ENCODE measurements at places on chromosomes 16 and 17. TPM values are rescaled to one million over a fixed set of nuclear protein-coding genes. Genes with fewer than 3 reads are reported as not detected.

SOST gene
- total RNA-seq, result not detected

- H3K4me3 ChIP-seq, result no peak overlapping the region
- no peaks in the 10 kb centered on the region for H3K27me3 ChIP-seq
- no peaks in the 10 kb centered on the region for H3K36me3 ChIP-seq
- no peak overlapping the region for H3K27ac ChIP-seq
Observed at GRCh38 chr17:14011740-14012405, 57.4 kb upstream of the COX10 start.

GRCh38 chr17:60548990-60549389 lies 22.9 kb upstream of the APPBP2 start:
- no peak overlapping the region for H3K4me3 ChIP-seq
- no peak for DNase-seq
- no peaks in the 10 kb centered on the region for H3K27me3 ChIP-seq
- no peak overlapping the region for H3K27ac ChIP-seq

XAF1 gene
- total RNA-seq, result 54.1 TPM

ADAM11 gene
- total RNA-seq, result 0.10 TPM
